HT-29 (cell line): ENCODE measurements at places on chromosomes 3 and 15. TPM values are rescaled to one million over a fixed set of nuclear protein-coding genes. Genes with fewer than 3 reads are reported as not detected.
A peak's percentile ranks its signal among the peaks of the same experiment; 100 is the strongest.

DNA sequence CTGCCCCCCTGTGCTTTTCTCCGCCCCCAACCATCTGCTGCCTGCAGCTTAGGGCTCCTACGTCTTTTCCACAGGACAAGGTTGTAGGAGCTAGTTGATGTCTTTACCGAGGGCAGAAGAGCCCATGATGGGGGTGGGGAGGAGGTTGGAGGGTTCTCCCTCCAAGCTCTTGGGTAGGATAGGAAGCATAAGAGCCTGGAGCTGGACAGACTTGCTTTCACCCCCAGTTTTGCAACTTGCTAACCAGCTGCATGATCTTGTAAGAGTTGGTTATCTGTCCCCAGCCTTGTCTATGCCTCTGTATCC is 856 bp downstream of the ABCF3 start:
- DNase-seq = no peak

DNA sequence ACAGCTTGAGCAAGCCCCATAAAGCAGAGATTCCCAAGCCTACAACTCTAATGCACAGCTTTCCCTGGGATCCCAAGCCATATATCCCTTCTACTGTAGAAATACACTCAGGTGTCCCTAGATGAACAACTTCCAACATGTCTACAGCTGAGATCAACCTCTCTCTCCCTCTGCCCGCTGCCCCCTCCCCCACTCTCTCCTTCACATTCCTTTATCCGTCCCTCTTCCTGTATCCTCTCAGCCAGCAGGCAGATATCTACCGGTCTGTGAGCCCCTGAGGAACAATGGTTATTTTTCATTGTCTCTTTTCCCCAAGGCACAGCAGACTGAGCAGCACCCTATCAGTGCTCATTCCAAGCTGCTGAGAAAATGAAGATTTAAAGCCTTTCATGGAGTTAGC is 138.6 kb downstream of the SUCLG2 start:
- no peak for DNase-seq

Gene IFT57
- 36.6 and 39.5 TPM in 2 replicates for total RNA-seq

Gene COMMD2
- total RNA-seq = 28.4 and 30.0 TPM in 2 replicates

Gene UROC1
- total RNA-seq = not detected in 2 replicates

Gene CPN2
- not detected in 2 replicates for total RNA-seq

DNA sequence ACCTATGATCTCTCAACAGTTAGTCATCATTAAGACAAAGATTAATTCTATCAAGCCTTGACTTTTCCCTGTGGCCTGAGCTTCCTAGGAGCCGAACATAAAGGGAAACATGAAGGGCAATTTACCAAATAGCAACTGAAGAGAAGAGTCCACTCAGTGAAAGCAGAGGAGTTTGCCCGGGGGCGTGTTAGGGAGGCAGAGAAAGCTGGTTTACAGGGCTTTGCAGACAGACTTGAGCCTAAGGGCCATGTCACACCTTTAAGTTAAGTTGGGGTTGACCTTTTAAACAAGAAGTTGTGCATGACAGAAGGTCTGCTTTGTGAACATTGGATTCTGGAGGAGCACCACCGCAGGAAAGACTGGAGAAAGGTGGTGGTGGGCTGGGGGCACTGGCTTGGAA is 701.8 kb upstream of the CFAP20DC start:
- DNase-seq = no peak

GRCh38 chr3:325495-325894 is 128.9 kb downstream of the CHL1 start:
- no peak for DNase-seq

- no peak for DNase-seq
These were observed 109.5 kb downstream of the STAC start for GRCh38 chr3:36489679-36490425.

- DNase-seq = peak; percentile 35
These were observed 315.3 kb upstream of the UBE2E2 start for GRCh38 chr3:22887664-22888291.

DNA sequence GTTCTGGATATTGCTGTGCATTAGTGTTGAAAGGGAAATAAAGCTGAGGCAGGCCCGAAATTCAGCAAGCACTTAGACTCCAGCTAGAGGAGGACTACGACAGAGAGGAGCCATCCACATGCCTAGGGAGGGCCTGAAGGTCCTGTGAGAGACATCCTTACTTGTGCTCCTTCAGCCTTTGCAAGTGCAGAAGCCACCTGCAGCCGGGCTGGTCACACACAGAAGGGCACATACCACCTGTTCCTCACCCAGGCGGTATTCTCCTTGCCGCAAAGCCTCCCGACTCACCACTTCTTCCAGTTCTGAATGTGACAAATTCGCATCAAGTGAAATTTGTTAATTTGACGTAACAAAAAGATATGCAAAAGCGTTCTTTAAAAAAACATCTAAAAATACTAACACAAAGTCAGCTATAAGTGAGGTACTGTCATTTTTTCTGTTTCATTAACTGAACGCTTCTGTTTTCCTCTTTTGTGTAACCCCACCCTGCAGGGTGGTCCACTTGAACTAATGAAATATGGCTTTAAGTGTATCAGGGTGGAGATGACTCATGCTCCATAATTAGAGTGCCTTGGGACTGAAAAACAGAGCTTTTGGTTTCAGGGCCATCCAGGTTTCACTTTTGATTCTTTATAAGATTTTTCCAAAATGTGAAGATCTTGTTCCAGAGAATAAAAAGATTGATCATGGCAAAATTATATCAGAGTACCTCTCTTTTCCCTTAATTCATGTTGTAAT is 467.9 kb upstream of the ATP11B start:
- no peak for DNase-seq
